Hair follicle dermal papilla cell (primary cell): ENCODE measurements at places on chromosomes 12 and 14. TPM values are rescaled to one million over a fixed set of nuclear protein-coding genes. Genes with fewer than 3 reads are reported as not detected.

The NPAS3 gene
- 0.85 and 1.3 TPM in 2 replicates for total RNA-seq

The LYZ gene
- not detected in 2 replicates for total RNA-seq

The KCTD10 gene
- 212 and 215 TPM in 2 replicates for total RNA-seq

The SIRT4 gene
- total RNA-seq, result 0.65 and 0.85 TPM in 2 replicates

The SSTR1 gene
- total RNA-seq, result 5.5 and 10.3 TPM in 2 replicates

The IL31 gene
- not detected in 2 replicates for total RNA-seq
